Kidney (tissue), 22 donors: ENCODE measurements at places on chromosomes 7 and 10. TPM values are rescaled to one million over a fixed set of nuclear protein-coding genes. Genes with fewer than 3 reads are reported as not detected.

The EN2 gene
- total RNA-seq, result 0.13 TPM

The TRIM50 gene
- total RNA-seq, result 0.19 TPM

The GATA3 gene
- total RNA-seq, result 23.5 TPM

The EPO gene
- total RNA-seq, result not detected

- no peak for DNase-seq
Observed at GRCh38 chr7:36459236-36459960, 69.7 kb downstream of the ANLN start.

- peak; percentile 83 for DNase-seq
Observed at GRCh38 chr10:9302140-9302746, 1247.8 kb downstream of the GATA3 start.

DNA sequence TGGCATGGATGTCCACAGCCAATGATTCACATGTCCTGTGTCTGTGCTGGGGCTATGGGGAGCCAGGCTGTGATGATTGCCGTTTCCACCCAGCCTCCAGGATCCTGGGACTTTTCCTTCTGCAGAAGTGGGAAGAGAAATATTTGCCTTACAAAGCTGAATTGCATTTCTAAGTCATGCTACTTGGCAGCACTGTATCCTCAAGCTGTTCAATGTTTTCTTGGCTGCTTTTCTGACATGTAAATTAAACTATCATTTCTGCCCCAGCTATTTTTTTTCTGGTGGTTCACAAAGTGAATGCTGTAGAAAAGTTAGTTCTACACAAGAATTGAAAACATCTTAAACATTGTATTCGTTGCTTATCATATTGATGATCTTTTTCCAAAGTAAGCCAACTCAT, 51.9 kb upstream of the TCERG1L start:
- DNase-seq, result no peak

DNA sequence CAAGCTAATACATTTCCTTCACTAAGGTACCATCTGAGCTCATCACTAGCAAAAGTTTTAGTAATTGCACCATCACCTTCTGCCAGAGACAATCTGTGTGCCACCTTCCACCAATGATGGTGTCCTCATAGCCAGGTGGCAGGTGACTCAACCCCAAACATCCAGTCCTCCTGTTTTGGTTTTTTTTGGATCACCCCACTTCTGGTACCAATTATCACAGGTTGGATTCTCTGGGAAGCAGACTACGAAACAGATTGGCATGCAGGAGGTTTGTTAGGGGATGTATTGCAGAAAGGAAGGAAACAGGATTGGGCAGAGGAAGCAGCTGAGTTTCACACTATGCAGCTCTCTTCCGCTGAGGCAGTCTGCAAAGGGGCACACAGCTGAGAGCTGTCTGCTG, 4.5 kb upstream of the TACC2 start:
- no peak for DNase-seq

- DNase-seq, result peak; percentile 9
Observed at GRCh38 chr7:112744818-112745217, 45.4 kb downstream of the TMEM168 start.

GRCh38 chr7:910441-910861, 34.1 kb downstream of the GET4 start:
- DNase-seq, result no peak

- peak; percentile 61 for DNase-seq
Observed at GRCh38 chr10:103917302-103918052, 507 bp downstream of the STN1 start.

GRCh38 chr7:27148756-27149641, 1.4 kb upstream of the HOXA6 start:
- no peak for DNase-seq

- DNase-seq, result peak; percentile 86
Observed at GRCh38 chr10:61897671-61898434, 3.6 kb upstream of the ARID5B start.

GRCh38 chr7:31487071-31487470, 26.8 kb upstream of the ITPRID1 start:
- no peak for DNase-seq

GRCh38 chr10:79400146-79401004, 45.0 kb downstream of the ZCCHC24 start:
- DNase-seq, result no peak

- no peak for DNase-seq
Observed at GRCh38 chr7:151135866-151136843, 31.3 kb downstream of the GBX1 start.

GRCh38 chr7:55072251-55072650, 53.4 kb downstream of the EGFR start:
- no peak for DNase-seq

DNA sequence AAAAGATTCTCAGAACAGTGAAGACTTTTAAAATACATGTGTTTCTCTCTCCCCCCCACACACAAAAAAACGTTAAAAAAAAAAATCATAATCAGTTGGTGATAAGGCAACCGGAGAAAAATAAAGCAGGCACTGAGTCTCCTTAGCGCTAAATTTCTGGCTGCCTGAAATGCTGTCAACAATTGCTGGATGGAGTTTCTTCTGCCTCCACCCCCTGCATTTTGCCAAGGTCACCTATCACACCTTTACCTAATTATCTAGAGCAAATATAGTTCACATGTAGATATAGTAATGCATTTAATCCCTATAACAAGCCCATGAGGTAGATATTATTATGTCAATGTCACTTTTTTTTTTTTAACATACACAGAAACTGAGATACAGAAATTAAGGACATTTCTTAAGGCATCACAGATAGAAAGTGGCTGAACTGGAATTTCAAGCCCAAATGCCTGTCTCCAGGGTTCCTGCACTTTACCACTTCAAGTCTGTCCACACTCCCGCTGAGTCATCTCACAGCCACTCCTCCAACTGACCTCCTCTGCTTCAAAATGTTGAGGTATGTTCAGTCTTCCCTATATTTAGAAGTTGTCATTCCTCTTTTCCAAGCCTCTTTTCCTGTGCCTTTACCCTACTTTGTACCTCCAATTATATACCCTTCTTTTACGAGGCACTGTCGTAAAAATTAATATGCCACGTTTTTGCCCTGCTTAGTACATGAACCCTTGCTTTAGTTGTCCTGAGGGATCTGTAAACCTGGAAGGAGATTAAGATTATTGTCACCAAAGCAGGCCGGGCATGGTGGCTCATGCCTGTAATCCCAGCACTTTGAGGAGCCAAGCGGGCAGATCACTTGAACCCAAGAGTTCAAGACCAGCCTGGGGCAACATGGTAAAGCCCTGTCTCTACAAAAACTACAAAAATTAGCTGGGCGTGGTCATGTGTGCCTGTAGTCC, 72.8 kb upstream of the MPP7 start:
- DNase-seq, result no peak

DNA sequence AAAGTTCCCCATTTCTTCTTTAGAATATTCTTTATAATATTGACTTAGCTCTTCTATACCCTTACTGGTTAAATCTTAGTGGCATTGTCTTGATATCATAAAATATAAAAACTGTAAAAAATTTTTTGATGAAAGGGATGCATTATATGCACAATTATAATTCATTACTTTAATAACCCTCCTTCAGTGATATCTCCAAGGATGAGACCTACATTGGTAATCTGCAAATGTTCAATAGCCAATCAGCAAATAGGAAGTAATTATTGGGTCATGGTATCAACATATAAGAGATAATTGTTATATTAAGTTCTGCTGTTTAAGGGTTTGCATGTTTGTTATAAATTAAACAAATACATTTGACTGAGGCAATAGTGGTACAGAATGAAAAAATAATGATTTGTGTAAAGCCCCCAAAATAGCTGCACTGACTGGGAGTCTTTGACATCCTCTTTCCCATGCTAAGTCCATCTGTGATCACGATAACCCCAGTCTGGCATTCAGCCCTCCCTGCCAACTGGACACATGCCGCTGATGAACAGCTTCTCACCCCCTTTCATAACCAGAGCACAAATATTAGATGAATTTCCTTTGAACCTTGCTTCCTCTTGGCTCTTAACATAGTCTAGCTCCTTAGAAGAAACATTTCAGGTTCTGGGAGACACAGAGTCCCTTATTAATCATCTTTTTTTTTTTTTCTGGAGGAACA, 169.5 kb downstream of the CPED1 start:
- DNase-seq, result no peak
